ENCODE measurements at places on chromosomes 12 and 14.
A peak's percentile ranks its signal among the peaks of the same experiment; 100 is the strongest.

GRCh38 chr12:93572712-93573551 is 457 bp downstream of the SOCS2 start:
- DNase-seq = peak; percentile 49

GRCh38 chr14:51534610-51535011 is 117.1 kb upstream of the FRMD6 start:
- DNase-seq = no peak

GRCh38 chr14:36467332-36467731 is 52.7 kb downstream of the NKX2-1 start:
- DNase-seq = no peak

DNA sequence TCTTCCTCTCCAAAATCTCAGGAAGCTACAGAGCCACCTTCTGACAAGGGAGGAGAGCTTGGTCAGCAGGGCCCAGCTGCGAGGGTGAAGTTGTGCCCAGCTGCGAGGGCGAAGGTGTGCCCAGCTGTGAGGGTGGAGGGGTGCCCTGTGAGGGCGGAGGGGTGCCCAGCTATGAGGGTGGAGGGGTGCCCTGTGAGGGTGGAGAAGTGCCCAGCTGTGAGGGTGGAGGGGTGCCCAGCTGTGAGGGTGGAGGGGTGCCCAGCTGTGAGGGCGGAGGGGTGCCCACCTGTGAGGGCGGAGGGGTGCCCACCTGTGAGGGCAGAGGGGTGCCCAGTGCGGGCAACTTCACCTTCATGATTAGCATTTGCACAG is 20.4 kb upstream of the TTC7B start:
- DNase-seq = no peak

- DNase-seq = no peak
Observed at GRCh38 chr12:17030338-17030737, 424.4 kb upstream of the LMO3 start.

GRCh38 chr12:109919456-109919855 is 19.4 kb downstream of the TCHP start:
- no peak for DNase-seq

DNA sequence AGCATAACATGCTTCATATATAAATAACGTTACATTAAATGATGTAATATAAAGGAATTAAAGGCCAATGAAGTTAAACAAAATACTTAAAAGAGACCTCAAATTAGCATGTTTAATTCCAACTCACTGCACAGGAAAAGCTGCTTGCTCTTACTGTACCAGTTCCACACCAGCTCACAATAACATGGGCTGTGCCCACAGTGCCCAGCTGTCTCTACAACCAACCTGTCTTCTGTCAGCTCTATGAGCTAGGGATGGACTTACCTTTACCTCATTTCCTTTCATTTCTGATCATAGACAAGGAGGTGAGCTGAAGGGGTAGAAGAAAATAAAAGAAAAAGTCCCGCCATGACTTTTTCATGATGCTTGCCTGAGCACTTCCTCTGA is 64.8 kb downstream of the NKX2-1 start:
- no peak for DNase-seq

GRCh38 chr14:68327231-68327630 is 465.6 kb downstream of the ZFP36L1 start:
- no peak for DNase-seq

- DNase-seq = no peak
Observed at GRCh38 chr12:59850268-59850667, 254.4 kb downstream of the SLC16A7 start.

GRCh38 chr14:88426271-88426670 is 40.8 kb downstream of the SPATA7 start:
- no peak for DNase-seq

DNA sequence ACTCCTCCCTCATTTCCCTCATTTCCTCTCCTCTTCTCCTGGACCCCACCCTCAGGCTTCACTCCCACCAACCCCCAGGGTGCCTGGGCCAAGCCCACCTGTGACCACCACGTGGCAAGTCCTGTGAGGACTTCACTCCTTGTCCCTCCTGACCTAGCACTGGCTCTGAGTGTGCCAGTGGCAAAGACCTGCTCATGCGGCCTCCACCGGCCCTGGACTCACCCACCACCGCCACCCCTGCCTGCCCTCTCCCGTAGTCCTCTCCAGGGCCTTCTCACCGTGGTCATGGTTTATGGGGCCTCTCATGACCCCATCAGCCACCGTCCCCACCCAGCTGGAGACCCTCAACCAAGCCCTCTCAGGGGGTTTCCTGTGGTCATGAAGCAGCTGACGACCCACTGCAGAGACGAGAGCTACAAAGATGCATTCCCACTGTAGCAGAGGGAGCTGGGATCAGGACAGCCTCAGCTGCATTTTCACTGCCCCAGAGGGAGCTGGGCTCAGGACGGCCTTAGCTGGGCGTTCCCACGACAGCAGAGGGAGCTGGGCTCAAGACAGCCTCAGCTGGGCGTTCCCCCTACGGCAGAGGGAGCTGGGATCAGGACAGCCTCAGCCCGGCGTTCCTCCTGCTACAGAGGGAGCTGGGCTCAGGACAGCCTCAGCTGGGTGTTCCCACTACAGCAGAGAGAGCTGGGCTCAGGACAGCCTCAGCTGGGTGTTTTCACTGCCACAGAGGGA is 3.2 kb upstream of the C14orf180 start:
- no peak for DNase-seq

DNA sequence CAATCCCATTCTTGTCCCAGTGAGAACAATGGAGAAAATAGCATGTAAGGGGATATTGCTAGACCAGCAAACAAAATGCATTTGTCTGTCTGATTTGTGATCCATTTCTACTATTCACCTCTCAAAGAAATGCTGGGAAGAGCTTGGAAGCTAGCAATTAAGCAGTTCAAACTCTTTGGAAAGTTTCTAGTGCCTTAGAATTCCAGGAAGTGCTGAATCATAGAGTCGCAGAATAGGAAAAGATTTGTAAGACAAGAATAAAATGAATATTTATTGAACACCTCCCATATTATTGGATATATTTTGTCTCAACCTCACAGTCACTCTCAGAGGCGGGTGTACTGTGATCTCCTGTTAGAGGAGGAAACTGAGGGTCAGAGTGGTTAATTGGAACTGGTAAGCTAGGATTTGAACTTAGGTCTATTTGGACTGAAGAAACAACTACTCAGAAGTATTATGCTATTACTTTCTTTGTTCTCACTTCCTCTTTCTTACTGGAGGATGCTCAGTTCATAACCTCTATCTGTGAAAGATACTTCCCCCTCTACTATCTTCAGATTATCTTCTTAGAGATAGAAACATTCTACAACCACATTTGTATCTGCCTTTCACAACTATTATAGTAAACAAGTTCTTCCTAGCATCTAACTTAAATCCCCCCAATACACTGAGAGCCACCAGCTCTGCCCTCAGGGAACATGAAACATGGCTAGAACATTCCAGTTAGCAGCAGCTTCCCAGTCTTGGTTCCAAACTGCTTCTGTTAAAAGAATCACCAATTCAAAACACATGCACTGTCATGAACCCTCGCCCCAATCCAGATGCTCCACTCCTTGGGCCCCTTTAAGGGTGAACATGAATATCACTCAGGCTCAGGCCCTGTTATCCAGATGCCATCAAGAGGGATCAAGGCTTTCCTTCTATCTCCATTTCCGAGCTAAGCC is 64.2 kb downstream of the DRAM1 start:
- no peak for DNase-seq

GRCh38 chr14:65421201-65421981 is 8.9 kb downstream of the FUT8 start:
- DNase-seq = no peak

- DNase-seq = no peak
Observed at GRCh38 chr12:71158361-71158882, 623 bp upstream of the TSPAN8 start.

DNA sequence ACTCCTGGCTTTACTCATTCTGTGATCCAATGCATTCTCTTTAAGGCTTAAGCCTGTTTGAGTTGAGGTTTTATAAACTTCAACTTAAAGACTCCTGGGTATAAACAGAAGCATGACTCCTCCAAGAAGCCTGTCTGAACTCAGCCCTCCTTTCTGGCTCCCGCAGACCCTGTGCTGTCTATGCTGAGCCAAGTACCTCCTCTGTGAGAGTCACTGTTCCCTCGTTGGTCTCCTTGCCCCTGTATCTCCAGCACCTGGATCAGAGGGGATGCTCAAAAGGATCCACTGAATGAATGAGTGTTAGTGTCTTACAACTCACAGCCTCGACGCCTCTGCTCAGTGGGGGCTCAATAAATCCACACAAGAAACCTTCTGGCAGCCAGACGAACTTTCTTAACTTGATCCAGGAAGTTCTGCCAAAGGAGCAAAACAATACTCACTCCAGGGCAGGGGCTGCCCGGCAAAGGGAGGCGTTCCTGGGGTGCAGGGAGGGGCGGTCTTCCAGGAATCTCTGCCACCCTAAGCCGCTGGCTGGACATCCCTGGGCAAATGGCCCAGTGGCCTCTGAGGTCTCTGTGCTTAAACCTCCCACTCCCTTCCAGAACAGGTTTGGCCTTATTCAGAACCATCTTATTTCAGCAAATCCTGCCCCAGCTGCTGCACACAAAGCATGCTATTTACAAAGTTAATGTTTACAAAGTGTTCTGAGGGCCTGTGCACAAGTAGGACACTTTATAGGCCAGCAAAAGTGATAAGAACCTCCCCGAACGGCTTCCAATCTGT is 32.9 kb downstream of the MAP1LC3B2 start:
- no peak for DNase-seq

- DNase-seq = no peak
Observed at GRCh38 chr12:62625228-62625627, 158.6 kb downstream of the MON2 start.

DNA sequence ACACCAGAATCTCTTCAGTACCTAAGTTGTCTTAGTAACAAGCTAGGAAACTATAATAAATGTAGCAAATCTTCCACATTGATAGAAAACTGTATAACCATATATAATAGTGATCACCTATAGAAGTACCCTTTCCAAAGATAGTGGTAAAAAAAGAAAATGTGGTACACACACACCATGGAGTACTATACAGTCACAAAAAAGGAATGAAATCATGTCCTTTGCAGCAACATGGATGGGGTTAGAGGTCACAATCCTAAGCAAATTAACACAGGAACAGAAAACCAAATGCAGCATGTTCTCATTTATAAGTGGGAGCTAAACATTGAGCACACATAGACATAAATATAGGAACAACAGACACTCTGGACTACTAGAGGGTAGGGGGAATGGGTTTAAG is 90.5 kb downstream of the SLC25A21 start:
- DNase-seq = no peak

GRCh38 chr12:106254724-106255123 is 6.9 kb upstream of the CKAP4 start:
- no peak for DNase-seq

Measured in activated CD4-positive, alpha-beta T cell treated with anti-CD3 and anti-CD28 coated beads for 48 hours (primary cell).